ENCODE measurements at places on chromosomes 6 and 20.

- no peak for DNase-seq
These were observed 859.8 kb downstream of the MAFB start for GRCh38 chr20:39829256-39829655.

GRCh38 chr6:114240796-114241195 lies 102.0 kb downstream of the HS3ST5 start:
- DNase-seq = no peak

- DNase-seq = no peak
These were observed 1.5 kb downstream of the RBM38 start for GRCh38 chr20:57392512-57393271.

DNA sequence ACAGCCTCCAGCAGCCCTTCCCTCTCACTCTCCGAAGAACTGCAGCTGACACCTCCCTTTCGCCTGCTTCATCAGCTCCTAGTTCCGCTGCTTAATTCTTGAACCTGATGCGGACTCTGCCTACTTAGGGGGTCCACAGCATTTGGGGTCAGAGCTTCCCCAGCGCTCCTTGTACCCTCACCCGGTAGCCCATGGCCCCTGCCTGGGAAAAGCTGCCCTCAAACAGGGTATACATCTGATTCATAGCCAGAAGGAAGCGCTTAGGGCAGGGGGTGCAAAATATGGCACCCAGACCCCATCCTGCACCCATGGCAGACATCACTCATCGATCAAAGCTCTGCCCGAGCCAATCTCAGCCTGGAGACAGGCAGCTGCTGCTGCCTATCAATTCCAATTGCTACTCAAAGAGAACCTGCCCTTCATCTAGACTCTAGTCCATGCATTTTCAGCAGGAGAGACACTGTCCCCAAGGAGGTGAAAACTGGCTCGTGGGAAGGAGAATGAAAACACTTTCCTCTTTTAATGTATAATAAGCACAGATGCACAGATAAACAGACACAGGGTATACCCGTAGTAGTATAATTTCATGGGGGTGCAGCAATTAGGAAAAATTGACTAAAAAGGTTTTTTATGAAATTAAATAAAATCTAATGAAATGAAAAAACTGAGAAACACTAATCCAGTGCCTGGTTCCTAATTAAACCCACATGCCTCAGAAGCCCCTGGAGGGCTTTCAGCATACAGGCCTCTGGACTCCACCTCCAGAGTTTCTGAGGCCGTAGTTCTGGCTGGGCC lies 194.8 kb downstream of the PREX1 start:
- DNase-seq = no peak

- no peak for DNase-seq
These were observed 17.1 kb upstream of the SNTA1 start for GRCh38 chr20:33460711-33461110.

DNA sequence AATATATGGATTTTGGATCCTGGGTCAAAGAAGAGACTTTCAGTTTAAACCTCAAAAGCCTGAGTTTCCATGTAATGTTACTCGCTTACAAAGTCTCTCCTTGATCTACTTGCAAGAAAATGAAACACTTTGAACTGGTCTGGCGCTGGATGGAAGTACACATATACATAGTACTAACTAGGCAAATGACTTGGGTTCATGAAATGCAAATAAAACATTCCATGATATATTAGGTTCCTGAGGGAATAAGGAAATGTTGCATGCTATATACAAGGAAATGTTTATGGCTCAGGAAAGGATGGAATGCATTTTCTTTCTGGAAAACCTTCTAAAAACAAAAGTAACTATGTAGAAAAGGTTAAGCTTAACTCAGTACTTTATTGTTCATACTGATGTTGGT lies 11.4 kb upstream of the TXLNB start:
- no peak for DNase-seq

DNA sequence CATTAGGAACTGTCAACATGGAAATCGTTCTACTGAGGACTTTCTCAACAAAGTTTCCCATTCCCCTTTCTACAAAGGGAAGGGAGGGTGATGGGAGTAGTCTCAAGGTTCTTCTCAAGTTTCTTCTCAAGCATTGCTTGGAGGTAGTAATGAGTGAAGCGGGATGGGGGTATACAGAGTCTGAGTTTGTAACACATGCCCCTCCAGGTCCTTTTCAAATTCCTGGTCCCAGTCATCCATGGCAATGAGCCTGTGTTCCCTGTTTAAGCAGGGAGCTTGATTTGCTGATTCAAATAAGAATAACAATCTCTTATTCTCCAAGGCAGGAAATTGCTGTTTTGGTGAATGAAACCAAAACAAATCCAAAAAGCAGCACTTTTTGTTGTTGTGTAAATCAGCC lies 45.5 kb downstream of the MYLK4 start:
- no peak for DNase-seq

DNA sequence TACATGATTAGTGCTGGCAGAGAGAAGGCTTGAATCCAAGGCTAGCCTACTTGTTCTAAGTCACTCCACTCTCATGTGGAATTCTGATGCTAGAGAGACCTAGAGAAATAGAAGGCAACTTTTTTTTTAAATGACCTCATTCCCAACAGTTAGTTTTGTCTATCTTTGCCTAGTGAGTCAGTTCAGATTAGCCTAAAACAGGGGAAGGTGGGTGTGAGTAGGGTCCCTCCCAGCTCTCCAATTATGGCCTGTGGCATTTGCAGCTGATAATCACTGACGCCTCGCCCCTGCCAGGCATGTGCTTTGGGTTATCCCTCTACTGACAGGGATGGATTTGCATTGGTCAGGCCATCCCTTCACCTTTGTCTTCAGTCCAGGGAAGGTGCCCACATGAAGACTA lies 13.6 kb downstream of the TXLNB start:
- DNase-seq = no peak

DNA sequence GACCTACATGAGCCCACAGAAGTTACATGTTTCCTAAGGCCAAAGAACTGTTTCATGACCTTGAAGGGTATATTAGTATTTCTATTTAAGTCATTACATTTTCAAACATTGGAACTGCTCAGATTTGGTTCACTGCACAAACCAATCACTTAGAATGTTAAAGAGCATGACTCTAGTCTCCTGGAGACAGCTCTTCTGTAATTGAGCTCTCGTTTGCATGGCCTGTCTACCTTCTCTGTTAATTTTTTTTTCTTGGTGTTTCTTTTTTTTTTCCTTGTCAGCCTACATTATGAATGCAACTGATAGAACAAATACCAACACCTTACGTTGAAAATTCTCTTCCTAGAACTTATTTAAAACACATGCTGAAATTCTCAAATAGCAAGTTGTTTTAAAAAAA lies 860.2 kb upstream of the MAP3K7 start:
- DNase-seq = no peak

- DNase-seq = no peak
These were observed 119.7 kb downstream of the RTN4IP1 start for GRCh38 chr6:106509420-106510089.

DNA sequence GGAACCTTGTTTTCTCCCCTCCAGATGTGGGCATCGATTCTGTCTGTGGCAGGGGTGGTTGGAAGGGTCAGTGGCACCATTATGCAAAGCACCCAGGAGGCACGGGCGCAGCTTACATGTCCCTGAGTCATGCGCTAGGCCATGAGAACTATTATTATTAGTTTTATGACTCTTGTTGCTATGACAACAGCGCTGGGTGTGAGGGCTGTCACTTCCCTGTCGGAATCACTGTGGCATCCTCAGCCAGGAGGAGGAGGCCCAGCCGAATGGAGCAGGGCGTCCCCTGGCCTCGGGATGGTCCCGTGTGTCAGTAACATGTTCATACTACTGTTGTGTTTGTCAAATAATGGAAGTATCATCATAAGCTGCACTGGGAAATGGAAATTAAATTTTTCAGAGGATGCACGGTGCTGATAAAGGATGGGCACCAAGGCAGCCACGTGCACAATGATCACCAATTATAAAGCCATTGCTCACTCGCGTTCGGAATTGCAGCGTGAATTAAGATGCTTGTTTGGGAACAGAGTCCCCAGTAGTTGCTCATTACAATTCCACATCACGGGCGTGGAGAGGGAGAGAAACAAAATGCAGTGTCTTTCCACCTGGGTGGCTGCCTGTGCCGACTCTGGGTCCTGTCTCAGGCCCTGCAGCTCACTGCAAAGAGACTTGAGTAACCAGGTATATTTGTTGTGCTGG lies 247.9 kb downstream of the CDH4 start:
- no peak for DNase-seq

DNA sequence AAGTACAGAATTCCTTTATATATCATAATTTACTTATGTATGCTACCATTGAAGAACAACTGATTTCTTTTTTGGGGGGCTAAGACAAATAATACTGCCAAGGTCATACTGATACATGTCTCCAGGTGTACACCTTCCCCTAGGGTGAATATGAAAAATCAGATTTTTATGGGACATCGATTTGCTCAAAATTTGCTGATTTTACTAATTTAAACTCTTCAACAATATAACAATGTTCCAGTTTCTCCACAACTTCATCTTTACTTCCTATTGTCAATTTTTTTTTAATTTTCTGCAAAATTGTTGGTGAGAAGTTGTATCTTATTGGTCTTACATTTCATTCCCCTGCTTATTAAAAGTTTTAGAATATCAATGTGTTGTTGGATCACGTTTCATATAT lies 495.4 kb upstream of the MANEA start:
- DNase-seq = no peak

DNA sequence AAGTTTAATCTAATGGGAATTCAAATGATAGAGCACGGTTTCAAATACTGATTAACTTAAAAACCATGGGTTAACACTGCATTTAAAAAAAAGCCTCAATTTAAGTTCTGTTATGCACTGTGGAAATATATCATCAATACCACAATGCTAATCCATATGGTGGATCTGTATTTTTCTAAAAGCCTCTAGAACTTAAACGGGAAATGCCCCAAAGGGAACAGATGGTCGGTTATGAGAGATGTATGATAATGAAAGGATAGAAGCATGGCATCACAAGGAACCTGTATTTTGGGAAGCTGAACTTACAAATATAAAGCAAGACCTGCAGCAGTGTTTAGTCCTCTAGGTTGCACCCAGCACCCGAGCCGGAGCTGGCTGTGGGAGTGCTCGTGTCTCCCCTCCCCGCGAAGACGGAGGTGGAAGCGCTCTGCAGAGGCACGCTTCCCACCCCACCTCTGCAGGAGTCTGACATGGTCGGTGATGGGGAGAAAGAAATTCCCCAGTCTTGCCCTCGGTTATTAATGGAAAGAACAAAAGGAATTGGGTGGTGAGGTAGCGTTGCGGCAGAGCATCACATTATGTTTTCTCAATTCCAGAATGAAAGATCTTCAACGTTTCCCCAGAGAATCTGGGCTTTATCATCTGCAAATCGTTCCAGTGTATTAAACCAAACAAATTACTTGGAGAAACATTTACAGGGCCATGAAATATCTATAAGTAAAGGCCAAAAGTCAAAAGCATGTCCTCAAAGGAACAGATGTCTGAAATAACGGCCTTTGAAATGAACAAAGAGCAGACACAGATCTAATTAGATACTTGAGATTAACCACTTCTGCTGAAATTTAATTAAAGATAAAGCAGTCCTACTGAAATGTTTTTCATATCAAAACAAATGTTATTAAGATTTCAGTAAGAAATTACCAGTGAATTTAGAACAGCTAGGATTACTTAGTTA lies 103.1 kb upstream of the POPDC3 start:
- DNase-seq = no peak

- DNase-seq = no peak
These were observed 144.3 kb upstream of the SALL4 start for GRCh38 chr20:51946586-51946985.

DNA sequence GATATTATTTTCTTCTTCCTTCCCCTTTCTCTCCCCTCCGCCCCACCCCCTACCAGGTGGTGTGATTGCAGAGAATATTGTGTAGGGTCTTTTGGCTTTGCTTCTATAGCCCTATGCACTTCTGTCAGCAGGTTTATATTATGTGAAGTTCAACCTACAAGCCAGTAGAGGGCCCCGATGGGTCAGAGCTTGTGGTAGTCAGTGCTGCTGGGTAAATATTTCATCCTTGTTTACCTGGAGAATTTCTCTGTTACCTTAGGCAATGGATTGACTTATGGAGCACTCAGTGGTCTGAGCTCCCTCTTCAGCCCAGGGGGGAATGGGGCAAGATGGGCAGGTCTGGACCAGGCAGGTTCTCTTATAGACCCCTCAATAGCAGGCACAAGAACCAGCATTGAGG lies 720.9 kb downstream of the GRIK2 start:
- no peak for DNase-seq

DNA sequence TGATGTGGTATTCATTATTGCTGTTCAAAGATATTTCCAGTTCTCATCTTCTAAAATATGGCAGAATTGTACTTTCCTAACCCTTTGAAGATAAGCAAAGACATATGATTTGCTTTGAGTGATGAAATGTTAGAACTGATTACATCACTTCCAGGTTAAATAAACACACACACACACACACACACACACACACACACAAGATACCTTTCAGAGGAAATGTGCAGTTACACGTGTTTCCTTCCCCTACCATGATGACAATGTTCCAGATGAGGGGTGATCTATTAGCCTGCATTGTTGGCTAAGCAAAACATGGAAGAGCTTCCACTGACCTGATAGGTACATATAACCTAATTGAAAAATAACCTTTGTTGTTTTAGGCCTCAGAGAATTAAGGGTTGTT lies 11.7 kb upstream of the FRK start:
- no peak for DNase-seq

GRCh38 chr6:151847064-151847463 lies 39.6 kb downstream of the ESR1 start:
- DNase-seq = peak; percentile 11

DNA sequence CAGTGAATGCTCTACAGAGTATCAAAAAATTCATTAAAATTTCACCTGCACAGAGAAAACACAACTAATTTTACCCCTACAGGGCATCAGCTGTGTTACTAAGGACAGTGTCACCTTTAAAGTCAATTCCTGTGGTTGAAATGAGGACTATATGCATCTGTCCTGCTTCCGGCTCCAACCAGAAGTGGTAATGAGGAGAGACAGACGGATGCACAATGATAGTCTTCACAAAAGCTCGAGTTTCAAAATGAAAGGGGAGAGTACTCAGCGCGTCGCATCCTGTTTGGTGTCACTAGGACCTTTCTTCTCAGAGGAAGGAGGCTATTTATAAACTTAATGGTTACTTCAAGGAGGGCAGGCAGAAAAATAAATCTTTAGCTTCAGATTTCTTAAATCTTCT lies 86.5 kb downstream of the LYRM4 start:
- peak; percentile 39 for DNase-seq

- peak; percentile 68 for DNase-seq
These were observed 187.8 kb downstream of the MYLK4 start for GRCh38 chr6:2562721-2563451.

- no peak for DNase-seq
These were observed 99.7 kb upstream of the SNX9 start for GRCh38 chr6:157723376-157723775.
